ENCODE measurements at places on chromosomes 2 and 18. TPM values are rescaled to one million over a fixed set of nuclear protein-coding genes. Genes with fewer than 3 reads are reported as not detected.

The COPS8 gene
- 82.1 TPM for total RNA-seq

The CXCR1 gene
- total RNA-seq = not detected

The OTX1 gene
- 0.17 TPM for total RNA-seq

The PLEK gene
- not detected for total RNA-seq

The AKAIN1 gene
- not detected for total RNA-seq

The GPC1 gene
- total RNA-seq = 218 TPM

The LRP1B gene
- total RNA-seq = under 0.01 TPM

GRCh38 chr2:151774506-151774905, 40.2 kb upstream of the NEB start:
- peak; percentile 82 for DNase-seq

- no peak for DNase-seq
Measured at GRCh38 chr2:156340377-156340776, 7.9 kb upstream of the NR4A2 start.

- peak; percentile 1 for DNase-seq
Measured at GRCh38 chr18:38545071-38545470, 979.5 kb upstream of the CELF4 start.

GRCh38 chr18:5420906-5421305, 122.9 kb downstream of the EPB41L3 start:
- no peak for DNase-seq

DNA sequence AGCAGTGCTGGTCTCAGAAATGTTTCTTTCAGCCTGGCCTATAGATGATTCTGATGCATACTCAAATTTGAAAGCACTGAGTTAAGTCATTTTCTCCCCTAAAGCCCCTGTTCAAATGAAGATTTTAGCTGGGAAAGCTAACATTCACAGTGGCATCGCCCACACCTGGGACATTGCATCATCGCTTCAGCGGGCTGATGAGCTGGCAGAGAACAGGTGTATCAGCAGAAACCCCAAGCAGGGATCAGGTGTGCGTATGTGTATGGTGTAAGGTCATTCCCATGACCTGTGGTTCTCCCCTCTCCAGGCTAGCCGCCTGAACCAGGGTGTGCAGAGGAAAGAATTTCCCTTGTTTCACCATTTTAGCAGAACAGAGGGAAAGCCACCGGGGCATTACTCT, 56.3 kb downstream of the EPAS1 start:
- DNase-seq = no peak

DNA sequence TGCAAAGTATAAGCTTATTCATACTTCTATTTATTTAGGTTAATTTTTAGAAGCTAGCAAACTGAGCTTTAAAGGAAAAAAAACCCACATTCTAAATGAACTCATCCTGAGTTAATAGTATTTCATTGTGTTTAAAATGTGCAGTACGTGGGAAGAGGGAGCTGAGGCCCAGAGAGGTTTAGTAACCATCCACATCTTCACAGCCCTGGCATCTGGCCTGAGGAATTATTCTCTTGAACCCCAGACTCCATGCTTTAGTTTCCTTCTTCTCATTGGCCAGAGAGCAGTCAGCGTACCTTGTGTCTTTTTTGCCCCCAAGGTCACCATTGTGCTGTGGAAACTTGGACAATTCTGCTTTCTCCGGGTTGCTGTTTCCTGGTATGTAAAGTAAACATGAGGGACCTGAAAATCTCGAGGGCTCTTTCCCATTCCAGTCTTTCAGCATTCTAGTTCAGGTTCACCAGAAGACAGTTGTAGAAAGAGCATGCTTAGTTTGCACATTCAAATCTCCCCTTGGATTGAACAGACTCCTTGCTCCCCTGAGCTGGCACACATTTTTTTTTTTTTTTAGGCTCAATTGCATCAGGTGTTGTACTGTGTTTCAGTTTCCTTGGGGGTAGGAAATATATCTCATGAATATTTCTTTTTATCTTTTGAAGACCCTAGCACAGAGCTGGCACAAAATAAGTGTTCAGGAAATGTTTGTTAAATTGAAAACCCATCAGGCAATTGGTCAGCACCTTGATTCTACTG, 81.4 kb downstream of the MYCN start:
- DNase-seq = no peak

- peak; percentile 18 for DNase-seq
Measured at GRCh38 chr18:36780748-36781147, 48.1 kb downstream of the TPGS2 start.

DNA sequence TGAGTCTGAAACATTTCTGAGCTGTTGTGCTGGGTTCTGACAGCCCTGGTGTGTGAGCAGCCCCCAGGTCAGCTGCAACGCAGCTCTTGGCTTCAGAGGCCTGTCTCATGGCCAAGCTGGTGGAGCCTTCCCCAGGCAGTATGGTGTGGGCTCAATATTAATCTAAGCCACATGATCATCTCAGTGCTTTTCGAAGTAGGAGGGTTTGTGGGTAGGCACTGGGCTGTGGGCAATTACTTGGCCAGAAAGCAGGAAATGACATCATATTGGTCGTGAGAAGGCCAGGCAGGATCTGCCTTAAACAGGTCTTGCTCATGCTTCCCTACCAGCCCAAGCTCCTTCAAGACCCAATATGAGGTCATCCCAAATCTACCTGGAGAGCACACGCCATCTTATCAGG, 26.9 kb downstream of the LOXHD1 start:
- DNase-seq = no peak

GRCh38 chr2:174248998-174249592, 763 bp upstream of the OLA1 start:
- no peak for DNase-seq

DNA sequence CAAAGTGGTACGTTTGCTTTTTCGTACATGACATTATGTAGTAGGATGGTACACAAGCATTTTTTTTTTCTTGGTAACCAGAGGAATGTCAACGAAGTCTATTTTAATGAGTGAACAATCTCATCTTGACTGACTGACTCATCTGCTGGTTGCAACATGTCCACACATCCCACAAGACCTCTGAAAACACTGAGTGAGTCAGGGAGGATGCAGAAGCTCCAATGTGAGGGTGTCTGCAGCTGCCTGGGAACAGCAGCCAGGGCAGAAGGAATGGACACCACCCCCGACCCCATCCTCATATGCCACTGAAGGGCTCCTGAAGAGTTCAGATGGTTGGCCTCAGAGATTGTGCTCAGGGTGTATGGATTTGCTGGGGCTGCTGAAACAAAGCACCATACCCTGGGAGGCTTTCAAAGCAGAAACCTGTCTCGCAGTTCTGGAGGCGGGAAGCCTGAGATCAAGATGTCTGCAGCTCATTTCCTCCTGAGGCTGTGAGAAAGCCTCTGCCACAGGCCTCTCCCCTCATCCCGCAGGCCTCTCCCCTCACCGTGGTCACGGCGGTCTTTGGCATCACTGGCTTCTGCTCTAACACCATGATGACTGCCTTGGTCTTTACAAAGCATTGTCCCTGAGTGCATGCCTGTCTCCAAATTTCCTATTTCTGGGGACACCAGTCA, 124.6 kb downstream of the LRATD1 start:
- DNase-seq = peak; percentile 98

DNA sequence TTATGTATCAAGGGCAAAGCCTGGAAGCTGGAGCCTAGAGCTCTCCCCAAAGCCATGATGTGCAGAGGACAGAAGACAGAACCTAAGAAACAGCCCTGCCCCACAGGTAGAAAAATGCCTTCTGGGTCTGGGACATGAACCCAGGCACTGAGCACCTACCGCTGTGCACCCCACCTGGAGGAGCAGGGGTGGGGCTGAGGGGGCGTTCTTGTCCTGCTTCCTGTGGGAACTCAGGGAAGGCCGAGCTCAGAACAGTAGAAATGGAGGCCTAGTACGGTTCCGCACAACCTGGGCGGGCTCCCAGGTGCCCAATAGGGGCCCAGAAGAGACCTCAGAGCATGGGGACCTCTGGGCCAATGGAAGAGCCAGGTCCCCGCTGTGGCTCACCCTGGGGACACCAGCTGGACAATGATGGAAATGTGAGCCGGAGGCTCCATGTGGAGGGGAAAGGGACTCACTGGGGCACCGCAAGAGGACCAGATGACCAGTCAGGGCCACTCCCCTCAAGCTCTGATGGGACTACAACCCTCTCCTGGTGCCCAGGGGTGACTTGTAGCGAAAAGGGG, 3.2 kb downstream of the CRACDL start:
- no peak for DNase-seq

GRCh38 chr2:30221531-30221930, 9.8 kb upstream of the LBH start:
- no peak for DNase-seq

GRCh38 chr2:100888601-100889000, 68.7 kb downstream of the NPAS2 start:
- no peak for DNase-seq

DNA sequence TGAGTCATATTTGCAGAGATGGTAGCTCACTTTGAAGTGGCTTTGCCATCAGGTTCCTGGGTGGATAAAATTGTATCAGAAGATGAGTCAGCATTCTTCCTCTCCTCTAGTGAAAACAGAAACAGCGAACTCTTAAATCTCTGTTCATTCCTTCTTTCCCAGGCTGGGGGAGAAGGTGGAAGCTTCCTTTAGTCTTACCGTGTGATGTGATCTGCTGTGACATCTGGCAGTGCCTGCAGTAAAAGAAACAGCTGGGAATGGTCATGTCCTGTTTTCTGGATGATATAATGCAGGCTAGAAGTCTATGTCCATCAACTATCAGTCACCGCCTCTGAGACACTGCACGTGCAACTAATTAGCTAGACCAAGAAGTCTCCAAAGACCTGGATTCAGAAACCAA, 171.6 kb downstream of the VAPA start:
- DNase-seq = no peak

DNA sequence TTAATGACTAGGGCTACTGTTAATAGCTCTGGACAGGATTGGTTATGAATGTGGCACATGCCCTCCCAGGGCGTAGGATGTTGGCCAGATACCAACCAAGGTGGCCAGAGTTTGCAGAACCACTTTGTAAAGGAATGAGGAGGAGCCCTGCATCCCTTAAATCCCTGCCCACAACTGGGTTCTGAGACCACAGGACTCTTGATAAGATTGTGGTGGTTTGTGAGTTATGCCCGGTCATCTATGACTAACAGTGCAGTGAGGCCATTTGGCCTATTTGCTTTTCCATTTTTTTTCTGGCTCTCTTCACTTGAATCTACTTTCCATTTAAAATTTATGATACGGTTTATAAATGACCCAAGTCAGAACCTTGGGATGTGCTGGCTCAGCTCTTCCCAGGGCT, 294.5 kb downstream of the PRKCE start:
- DNase-seq = peak; percentile 99

DNA sequence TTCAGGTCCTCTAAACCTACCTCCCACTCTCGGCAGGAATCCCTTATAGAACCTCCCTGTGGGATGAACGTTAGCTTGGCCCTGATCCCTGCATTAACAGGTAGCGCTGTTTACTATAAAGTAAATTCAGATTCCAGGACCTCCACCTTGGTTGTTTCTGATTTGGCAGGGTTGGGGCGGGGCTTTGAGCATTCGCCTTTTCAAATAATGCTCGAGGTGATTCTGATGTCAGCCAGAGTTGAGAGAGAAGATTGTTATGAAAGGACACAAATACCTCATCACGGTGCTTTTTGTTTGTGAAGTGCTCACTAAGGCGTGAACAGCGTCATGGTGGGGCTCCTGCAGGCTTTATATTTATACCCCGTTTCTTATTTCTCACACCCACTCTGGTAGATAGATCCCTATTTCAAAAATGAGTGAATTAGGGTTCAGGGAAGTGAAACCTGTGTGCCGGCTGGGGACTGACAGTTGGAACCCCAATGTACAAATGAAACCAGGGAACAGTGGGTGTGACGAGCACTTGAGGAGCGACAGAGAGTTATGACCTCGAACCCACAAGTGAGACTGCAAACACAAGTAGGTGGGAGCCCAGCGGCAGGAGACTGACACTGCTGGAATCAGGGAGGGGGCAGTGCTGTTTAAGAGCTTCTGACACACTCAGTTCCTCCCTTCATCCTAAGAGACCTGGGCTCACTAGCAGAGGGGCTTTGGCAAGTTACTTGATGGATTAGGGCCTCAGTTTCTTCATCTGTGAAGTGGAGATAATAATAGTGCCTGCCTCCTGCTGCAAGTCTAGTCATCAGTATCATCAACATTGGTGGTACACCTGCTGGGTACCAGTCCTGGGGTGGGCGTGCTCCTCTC, 14.2 kb upstream of the CXCR4 start:
- no peak for DNase-seq
